ENCODE measurements at places on chromosomes 5 and 9.

DNA sequence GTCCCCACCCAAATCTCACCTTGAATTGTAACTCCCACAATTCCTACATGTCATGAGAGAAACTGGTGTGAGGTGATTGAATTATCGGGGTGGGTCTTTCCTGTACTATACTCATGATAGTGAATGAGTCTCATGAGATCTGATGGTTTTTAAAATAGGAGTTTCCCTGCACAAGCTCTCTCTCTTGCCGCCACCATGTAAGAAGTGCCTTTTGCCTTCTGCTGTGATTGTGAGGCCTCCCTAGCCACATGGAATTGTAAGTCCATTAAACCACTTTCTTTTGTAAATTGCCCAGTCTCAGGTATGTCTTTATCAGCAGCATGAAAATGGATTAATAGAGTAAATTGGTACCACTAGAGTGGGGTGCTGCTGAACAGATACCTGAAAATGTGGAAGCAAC, 140.9 kb downstream of the ARHGEF28 start:
- no peak for DNase-seq

GRCh38 chr5:172733131-172733973, 37.6 kb downstream of the DUSP1 start:
- DNase-seq, result peak; percentile 99

- DNase-seq, result no peak
These were observed 17.0 kb upstream of the MSMP start for GRCh38 chr9:35771075-35771433.

DNA sequence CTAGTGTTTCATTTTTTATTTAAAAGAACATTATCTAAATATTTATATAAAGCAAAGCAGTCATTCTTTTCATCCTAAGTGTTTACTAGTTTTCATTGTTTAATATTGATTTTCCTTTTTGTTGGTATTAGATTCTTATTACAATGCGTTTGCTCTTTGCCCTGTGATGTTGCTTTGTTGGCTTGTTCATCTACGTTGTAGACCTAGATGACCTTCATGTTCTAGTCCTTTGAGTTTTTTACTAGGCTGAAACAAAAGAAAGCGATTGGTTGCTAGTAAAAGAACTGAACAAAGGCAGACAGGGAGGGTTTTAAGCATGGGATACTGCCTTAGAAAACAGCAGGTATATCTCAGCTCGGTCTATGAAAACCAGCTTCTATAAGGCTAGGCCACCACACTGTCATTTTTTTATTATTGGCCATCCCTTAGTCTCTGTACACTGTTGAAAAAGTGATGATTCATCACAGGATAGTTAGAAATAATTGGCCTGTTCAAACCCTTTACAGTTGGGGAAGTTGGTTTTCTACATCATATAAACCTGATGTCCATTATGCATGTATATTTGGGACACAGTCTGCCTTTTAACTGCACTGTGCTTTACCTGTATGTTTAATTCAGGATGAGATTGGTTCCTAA, 119.0 kb downstream of the ZCCHC7 start:
- DNase-seq, result no peak

- no peak for DNase-seq
These were observed 378.2 kb upstream of the GRAMD2B start for GRCh38 chr5:126044931-126045565.

- DNase-seq, result no peak
These were observed 70.0 kb upstream of the GFPT2 start for GRCh38 chr5:180423133-180423532.

- peak; percentile 33 for DNase-seq
These were observed 188.3 kb downstream of the GRIA1 start for GRCh38 chr5:153678617-153679329.

- peak; percentile 69 for DNase-seq
These were observed 20.1 kb downstream of the DIAPH1 start for GRCh38 chr5:141598391-141599345.

DNA sequence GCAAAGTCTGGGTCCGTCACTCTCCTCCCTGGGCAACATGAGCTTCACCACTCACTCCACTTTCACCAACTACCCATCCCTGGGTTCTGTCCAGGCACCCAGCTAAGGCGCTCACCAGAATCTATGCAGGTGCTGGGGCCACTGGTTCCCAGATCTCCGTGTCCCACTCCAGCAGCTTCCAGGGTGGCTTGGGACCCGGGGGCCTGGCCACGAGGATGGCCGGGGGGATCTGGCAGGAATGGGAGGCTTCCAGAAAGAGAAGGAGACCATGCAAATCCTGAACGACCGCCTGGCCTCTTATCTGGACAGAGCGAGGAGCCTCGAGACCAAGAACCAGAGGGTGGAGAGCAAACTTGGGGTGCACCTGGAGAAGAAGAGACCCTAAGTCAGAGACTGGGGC, 1611.0 kb upstream of the ACO1 start:
- DNase-seq, result no peak
